ENCODE measurements at places on chromosomes 13 and 19. TPM values are rescaled to one million over a fixed set of nuclear protein-coding genes. Genes with fewer than 3 reads are reported as not detected.

DNA sequence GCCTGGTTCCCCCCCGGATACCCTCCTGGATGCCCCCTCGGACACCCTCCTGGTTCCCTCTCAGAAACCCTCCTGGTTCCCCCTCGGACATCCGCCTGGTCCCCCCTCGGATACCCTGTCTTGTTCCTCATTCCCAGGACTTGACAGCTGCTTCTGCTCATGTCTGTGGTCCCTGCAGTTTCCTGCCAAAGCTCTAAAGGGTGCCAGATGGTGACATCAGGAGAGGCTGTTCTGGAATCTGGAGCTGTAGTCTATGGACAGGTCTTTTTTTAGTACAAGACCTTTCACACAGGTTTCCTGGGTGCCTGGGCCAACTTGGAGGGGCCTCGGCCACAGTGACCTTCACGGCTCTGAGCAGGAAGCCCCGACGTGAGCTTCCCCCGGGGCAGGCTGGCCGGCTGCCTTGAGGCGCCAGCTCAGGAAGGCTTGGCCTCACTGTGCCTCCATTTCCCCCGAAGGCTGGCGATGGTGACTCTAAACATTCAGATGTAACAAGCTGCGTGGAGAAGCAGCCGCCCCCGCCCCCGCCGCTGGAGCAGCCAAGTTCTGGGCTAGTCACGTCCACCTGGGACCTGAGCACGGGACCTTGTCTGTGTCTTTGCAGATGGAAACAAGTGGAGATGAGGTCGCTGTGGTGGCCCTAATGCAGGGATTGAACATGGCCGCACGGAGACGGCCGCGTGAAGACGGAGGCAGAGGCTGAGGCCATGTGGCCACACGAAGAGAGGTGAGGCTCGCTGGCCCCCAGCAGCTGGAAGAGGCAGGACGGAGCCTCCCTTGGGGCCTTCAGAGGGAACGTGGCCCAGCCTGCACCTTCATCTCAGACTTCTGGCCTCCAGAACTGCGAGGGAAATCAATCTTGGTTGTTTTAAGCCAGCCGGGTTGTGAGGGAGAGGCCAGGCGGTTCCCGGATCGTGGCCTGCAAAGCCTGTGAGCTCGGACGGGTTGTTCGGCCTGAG is 12.7 kb downstream of the SGTA start:
- DNase-seq = no peak

DNA sequence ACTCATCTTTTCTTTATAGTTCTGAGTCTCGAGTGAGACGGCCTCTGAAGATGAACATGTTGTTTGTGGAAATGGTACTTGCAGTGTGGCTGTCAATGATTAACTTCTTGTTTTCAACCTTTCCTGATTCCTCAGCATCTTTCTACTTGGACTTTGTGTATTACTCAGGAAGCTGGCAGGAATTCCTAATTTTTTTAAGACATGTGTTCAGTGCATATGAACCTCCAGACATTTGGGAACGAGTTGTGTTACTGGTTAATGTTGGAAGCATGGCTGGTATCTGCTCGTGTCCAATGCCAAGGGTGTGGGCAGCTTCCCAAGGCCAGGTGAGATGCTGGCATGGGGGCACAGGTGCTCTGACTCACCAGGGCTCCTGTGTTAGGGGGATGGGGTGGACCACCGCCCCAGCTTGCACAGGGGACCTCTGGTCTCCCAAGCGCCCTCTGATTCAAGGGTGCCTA is 61.1 kb upstream of the MCF2L start:
- no peak for DNase-seq

GRCh38 chr13:34165158-34165557 is 347.2 kb downstream of the RFC3 start:
- no peak for DNase-seq

DNA sequence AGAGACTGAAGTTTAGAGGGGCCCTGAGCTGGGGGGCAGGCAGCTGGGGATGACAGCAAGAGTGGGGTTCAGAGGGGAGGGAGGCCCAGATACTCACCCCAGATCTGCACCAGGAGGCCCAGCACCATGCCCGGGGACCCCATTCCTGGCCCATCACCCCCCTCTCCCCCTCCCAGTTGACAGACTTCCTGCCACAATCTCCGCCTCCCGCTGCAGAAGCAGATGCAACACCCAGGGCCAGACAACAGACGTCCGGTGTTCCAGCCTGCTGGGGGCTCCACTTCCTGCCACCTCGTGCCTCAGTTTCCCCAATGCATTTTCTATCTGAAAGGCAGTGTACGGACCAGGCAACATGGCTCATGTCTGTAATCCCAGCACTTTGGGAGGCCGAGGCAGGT is at the start of gene TMIGD2:
TSS of gene TMIGD2 (minus strand) at position 147 of the 398 bp plus-strand sequence. CDS start at position 143, 4 bp downstream.
- no peak for DNase-seq

- no peak for DNase-seq
Measured at GRCh38 chr13:19836472-19836871, 27.0 kb downstream of the ZMYM5 start.

DNA sequence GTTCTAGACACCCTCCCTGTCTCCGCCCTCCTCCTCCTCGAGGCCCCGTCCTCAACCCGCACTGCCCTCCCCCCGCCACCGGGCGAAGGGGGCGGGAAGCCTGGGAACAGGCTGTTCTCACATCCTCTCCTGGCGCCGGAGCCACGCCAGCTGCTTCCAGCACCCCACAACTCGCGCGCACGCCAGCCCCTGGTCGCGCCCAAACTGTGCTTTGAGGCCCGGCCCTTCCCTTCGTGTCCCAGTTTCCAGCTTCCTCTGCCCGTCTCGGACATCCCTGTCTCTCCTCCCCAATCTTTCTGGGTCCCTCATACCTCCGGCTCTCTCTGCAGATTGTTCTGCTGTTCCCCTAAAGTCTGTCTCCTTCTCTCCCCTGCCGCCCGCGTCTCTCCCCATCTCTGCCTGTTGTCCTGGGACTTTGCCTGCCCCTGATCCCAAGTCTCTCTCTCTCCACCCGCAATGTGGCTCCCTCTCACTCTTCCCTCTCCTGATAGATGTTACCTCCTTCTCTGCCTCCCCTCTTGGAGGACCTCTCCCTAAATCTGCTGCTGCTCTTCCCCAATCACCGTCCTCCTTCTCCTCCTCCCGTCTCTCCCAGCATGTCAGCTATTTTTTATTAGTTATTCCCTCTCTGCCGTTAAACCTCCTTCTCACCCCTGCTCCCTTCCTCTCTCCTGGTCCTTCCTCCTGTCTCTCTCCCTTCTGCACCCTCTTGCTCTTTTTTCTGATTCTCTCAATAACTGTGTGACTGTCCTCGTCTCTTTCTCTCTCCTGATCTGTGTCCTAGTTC is 14.2 kb downstream of the DPF1 start:
- no peak for DNase-seq

- DNase-seq = no peak
Measured at GRCh38 chr13:50912851-50913250, 3.3 kb downstream of the RNASEH2B start.

DNA sequence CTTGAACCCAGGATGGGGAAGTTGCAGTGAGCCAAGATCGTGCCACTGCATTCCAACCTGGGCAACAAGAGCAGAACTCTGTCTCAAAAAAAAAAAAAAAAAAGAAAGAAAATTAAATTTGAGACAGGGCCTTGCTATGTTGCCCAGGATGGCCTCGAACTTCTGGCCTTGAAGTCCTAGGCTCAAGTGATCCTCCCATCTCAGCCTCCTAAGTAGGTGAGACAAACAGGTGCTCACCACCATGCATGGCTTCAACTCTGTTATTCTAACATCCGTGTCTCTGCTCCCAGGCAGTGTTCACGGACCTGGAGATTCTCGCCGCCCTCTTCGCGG is 40.3 kb downstream of the PDE4A start:
- no peak for DNase-seq

Gene MCEMP1
- not detected for total RNA-seq

Gene ZNF780B
- 6.5 TPM for total RNA-seq

Gene GPR4
- total RNA-seq = 5.7 TPM

Gene SELENOV
- total RNA-seq = not detected

DNA sequence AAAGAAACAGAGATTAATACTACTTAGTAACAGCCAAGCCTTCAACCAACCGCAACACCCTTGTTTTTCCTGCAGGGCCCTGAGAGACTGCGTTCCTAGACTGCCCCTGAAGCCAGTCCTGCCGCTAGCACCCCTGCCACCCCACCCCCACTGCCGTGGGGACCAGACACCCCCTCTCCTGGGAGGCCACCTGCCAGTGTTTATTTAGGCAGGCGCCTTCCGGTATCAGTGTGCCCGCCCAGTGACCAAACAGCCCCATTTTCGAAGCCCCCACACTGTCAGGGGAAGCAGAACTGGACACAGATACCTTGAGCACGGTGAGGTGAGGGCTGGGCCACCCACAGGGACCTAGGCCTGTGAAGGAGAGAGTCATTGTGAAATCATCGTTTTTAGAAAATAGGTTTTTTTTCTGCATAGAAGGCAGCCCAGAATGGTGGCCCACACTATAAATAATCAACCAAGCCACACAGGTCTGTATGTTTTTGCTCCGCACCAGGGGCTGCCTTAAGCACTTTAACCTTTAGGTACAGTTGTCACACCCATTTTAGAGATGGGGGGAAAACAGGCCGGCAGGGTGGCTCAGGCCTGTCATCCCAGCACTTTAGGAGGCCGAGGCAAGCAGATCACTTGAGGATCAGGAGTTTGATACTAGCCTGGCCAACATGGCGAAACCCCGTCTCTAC is 3.5 kb upstream of the TLE5 start:
- DNase-seq = no peak

DNA sequence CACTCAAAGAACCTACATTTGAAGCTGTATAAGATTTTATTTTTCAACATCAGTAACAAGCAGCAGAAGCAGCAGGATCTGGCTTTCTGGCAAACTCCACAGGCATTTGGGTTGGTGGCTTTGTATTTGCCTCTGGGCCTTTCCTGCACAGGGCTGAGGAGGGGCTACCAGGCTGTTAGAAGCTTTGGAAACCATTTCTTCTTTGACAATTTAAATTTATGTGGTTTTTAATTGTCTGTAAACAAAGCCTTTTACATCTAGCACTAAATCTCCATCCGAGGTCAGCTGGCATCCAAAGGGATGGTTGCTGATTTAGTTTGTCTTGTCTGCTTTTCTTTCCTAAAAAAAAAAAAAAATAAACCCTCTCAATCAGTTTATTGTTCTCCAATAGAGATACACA is 127.5 kb upstream of the OBI1 start:
- no peak for DNase-seq

- DNase-seq = no peak
Measured at GRCh38 chr19:30158893-30159245, 213.3 kb upstream of the ZNF536 start.

DNA sequence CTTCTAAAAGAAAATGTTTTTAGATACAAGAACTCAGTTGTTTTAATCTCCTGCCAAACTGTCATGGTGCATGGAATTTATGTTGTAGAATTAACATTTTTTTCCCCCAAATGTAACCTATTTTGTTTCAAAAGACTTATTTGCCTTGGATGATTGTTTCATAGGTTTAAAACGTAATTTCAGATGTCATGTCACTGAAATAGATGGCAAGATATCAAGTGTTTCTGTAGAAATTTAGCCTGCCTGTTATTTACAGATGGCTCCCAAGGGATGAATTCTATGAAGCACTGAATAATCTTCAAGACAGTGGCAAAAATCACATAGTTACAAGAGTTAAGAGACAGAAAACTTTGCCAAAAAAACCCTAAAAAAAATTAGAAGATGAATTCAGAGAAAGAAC is 1484.6 kb downstream of the OLFM4 start:
- no peak for DNase-seq

DNA sequence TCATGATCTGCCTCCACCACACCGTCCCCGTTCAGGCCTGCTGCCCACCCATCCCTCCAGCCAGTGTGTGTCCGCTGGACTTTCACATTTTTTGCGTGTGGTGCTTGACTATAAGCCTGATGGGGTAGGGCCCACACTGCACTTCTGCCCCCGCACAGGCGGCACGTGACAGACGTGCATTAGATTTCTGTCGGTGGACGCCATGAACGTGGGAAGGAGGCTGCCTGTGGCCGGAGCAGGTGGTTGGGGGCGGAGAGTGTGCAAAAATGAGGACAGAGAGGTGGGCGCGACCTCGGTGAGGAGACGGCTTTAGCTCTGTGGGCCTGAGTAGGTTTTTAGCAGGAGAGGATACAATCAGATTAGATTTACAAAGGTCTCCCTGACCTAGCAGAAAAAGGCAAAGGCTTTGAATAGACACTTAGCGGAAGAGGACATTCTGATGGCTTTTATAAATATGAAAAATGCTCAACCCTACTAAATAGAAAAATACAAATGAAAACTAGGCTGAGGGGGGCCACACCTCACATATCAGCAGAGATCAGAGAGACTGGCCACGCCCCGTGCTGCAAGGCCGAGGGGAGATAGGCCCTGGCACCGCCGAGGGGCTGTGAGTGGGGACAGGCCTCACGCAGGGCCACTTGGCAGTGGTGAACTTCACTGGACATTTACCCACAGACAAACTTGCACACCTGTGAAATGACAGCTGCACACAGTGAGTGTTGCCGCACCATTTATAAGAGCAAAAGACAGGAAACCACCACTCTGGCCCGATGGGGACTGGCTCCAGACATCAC is 25.4 kb downstream of the PAK4 start:
- DNase-seq = no peak

- DNase-seq = no peak
Measured at GRCh38 chr19:10691883-10692282, 9.4 kb upstream of the QTRT1 start.

DNA sequence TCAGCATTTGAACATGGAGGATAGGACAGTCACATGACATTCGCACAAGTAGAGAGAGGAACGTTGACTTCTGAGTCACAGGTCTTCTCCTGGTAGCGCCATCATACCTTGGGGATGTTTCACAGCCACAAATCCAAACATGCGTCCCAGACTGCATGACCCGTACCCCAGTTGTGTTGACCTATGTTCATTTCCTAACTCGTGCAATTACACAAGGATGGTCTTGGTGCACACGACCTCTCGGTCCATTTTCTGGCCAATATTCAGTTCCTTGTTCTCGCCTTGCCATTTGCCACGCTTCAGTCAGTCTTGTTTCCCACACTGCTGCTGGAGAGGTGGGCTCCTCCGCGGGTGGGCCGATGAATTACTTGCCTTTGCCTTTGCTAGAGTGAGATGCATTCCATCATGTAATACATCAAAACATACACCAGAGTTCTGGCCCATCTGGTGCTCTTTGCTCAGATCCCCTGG is 87.3 kb downstream of the COL4A2 start:
- no peak for DNase-seq

- no peak for DNase-seq
Measured at GRCh38 chr19:41795031-41795461, 1.3 kb upstream of the CEACAM3 start.

DNA sequence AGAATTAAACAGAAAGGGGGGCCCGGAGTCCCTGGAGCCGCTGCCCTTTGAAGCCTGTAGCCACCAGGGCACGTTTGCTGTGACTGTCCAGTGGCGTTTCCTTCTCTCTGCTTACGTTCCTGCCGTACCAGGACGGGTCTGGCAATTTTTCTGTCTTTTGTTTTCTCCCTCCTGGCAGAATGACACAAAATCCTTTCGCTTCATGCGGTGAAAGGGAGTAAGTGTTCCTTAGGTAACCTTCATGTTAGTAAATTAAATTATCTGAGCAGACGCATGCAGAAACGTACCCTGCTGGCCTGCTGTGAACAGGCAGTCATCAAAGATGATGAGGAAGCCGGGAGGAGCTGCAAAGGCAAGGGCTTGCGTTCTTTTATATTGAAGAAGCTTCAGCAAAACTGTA is 299.3 kb upstream of the ARGLU1 start:
- peak; percentile 3 for DNase-seq

Gene OR4F17
- total RNA-seq = not detected

Gene FKRP
- total RNA-seq = 21.3 TPM

- peak; percentile 92 for DNase-seq
Measured at GRCh38 chr19:15466851-15467733, 2.7 kb upstream of the RASAL3 start.

Gene LILRA6
- not detected for total RNA-seq

Gene CFD
- 0.49 TPM for total RNA-seq

Gene ZNF541
- not detected for total RNA-seq

- no peak for DNase-seq
Measured at GRCh38 chr19:51026554-51026831, at the start of gene KLK11. TSS of gene KLK11 (minus strand) at chr19:51026616. CDS start at chr19:51025631, 985 bp downstream.

Measured in pulmonary artery endothelial cell (primary cell).